ENCODE measurements at places on chromosomes 7 and 10.

DNA sequence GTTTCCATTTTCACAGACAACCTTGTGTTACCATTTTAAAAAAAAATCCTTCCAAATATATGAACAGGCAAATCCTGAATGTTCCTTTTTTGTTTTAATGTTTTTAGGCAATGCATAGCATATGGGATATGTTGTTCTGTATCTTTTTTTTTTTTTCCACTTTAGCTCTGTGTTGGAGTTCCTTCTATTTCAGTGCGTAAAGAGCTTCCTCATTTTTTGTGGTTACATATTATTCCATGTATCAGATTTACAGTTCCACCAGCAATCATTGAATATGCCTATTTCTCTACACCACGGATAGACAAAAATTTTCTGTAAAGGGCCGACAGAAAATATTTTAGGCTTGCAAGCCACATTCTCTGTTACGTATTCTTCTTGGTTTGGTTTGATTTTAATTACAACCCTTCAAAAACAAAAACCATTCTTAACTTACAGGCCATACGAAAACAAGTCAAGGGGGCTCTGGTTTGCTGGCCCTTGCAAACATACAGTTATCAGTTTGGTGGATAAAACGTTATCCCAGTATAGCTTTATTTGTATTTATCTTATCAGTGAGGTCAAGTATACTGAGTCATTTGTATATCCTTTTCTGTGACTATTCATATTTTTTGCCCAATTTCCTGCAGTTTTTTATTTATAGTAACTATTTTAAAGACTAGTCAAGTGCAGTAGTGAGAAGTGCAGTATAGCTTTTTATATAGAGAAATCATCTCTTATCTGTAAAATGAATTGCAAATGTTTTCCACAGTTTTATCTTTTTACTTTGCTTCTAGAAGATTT lies 55.7 kb downstream of the RALA start:
- DNase-seq, result no peak

GRCh38 chr10:76649723-76650127 lies 987.9 kb downstream of the KCNMA1 start:
- no peak for DNase-seq

- peak; percentile 8 for DNase-seq
Measured at GRCh38 chr7:23298885-23299769, at the start of gene MALSU1. TSS of gene MALSU1 (plus strand) at chr7:23299339. CDS start at chr7:23299353, 14 bp downstream.

DNA sequence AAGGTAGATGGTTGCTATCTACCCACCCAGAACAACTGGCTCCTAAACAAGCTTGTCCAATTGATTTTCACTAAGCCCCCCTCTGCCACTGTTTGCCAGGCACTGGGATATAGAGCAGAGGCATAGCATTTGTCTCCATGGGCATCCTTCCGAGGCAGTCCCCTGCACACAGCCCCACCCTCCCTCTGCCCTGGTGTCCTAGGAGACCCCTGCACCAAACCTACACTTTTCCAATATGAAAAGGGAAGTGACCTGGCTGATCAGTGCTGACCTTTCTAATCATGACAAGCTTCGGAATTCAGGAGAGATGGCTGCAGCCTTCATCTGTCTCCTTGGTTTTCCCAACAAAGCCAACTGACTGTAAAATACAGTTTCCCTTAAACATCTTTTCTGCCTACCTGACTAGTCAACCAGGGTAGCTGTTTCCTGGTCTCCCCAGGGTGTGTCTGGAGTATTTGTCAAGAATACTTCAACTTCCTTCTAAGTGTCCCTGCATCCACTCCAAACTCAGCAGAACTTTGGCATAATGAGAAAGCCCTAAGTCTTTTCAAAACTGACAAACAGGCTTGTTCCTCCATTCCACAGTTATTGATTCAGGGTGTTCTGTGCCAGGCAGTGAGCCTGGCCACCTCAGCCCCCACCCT lies 7.6 kb upstream of the SLC18A3 start:
- no peak for DNase-seq

DNA sequence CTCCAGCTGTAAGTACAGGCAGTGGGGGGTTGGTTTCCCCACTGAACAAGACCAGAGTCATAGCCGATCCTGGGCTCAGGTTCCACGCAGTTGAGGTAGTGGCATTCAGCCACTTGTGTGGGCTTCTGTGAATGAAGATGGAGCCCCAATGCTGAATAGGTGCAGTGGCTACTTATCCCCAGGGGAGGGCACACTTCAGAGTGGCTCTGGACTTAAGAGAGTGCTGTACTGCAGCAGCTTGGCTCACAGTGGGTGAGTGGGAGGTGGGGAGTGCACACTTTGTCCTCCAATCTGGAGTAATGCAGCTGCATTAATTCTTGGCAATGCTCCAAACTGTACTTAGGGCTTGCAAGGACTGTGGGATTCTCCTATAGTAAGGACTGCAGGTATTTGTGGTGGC lies 81.9 kb downstream of the BUB3 start:
- no peak for DNase-seq

DNA sequence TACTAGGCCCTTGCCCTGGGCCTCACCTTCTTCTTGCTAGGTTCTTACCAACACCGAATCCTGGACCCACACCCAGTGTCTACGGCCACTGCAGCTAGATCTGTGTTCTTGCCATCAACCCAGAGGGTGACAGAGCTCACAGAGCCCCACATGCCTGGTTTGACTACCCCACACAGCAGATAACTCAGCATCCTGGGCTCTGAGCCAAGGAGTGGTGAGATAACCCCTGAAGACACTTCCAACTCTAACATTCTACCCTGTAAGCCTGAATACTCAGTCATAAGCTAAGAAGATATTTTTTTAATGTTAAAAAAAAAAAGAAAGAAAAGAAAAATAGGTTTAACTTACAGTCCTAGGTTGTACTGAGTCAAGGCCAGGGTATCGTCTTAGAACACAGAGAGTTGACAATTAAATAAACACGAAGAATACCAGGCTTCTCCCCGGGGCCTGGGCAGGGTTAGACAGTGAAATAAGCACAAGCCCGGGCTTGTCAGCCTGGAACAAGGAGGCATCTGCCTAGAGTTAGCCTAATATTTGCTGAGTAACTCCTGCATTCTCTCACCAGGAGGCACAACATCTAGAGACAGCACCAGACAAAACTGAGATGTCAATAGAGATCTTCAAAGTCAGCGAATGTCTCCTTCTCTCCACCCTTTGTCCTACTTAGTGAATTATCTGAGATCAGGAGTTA lies 556.5 kb upstream of the LRRN3 start:
- DNase-seq, result no peak

DNA sequence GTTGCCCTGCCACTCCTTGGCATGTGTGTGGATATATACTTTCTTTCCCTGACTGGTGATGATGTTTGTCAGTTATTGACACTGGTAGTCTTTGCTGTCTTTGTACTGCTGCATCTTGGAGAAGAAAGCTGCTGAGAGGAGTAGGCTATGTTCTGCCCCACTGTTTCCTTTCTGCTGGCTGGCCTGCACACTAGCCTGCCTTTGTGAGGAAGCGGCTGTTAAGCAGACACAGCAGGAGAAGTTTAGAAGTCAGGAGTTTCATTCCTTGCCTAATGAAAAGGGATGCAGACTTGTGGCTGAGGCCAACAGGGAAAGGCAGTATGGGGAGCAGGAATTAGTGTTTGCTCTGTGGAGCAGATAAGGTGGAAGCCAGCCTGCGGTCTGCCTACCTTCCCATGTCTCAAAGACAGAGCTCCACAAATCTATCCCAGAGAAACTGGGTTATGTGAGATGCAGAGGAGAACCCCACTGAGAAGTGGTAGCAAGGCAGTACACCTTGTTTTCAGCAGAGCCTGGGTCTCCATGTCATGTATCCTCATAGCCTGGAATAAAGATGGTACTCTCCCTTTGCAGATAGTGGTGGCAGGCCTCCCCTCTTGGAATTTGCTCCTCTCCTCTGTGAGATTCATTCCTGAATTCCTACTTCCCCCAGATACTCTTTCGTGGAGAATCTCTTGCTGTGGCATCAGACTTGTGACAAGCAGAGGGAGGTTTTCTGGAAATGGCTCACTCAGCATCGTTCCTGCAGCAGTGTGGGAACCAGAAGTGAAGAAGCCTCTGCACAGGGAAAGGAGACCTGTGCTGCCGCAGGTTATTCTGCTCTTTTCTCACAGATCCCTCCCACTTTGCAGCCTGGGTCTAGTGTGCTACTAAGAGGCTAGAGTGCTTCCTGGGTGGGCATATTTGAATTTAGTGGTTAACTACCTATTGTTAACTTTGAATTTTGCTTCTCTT lies 130.2 kb downstream of the LRRC4 start:
- no peak for DNase-seq

- DNase-seq, result no peak
Measured at GRCh38 chr7:20784388-20785156, 2.1 kb downstream of the SP8 start.

GRCh38 chr10:78808736-78809367 lies 259.9 kb upstream of the ZMIZ1 start:
- no peak for DNase-seq

DNA sequence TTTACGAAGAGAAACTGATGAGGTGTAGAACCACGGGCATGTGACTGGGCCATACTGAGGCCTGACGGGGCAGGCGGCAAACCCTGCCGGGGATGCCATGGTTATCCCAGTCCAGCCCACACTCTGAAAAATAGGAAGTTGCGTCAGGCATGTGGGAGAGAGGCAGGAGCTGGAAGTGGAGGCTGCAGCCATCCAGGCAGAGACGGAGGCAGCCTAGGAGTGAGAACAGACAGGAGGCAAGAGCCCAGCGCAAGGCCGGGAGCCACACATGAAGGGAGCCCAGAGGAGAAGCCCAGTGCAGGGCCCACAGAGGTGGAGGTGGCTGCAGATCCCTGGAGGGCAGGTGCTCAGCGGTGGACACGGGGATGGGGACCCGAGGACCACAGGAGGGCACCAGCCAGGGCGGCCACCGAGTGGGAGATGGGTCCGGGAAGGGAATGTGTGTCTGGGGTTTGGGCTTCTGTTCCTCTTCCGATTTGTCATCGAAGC lies 175.2 kb upstream of the PPP2R2D start:
- DNase-seq, result no peak

DNA sequence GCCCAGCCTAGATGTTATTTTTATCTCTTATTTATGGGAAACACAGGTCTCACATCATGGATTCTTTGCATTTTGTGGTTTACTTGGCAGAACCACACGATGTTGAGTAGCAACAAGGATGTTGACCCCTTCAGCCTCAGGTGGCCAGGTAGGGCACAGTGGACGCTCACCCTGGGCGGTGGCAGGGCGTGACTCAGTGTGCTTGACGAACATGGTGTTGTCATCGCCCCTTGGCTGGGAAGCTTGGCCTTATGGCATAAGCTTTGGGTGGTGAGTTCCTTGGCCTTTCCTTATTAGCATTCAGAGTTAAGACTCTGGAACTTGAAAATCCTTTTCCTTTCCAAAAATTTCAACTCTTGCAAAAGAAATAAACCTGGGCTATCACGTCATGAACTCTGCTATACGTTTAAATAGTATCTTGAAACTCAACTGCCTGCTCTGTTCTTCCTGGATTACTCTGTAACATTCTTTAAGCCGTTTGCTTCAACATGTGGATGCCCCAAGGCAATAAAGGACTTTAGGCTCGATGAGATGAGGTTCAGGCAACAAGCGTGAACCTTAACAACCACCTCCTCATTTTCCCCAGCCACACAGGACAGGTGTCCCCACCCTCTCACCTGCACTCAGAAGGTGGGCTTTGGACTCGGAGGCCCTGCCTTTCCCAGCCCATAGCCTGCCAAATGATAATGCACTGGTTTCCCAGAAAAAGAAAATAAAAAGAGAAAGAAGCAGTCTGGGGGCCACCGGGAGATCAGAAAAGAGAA lies 22.5 kb upstream of the ECHDC3 start:
- DNase-seq, result no peak

DNA sequence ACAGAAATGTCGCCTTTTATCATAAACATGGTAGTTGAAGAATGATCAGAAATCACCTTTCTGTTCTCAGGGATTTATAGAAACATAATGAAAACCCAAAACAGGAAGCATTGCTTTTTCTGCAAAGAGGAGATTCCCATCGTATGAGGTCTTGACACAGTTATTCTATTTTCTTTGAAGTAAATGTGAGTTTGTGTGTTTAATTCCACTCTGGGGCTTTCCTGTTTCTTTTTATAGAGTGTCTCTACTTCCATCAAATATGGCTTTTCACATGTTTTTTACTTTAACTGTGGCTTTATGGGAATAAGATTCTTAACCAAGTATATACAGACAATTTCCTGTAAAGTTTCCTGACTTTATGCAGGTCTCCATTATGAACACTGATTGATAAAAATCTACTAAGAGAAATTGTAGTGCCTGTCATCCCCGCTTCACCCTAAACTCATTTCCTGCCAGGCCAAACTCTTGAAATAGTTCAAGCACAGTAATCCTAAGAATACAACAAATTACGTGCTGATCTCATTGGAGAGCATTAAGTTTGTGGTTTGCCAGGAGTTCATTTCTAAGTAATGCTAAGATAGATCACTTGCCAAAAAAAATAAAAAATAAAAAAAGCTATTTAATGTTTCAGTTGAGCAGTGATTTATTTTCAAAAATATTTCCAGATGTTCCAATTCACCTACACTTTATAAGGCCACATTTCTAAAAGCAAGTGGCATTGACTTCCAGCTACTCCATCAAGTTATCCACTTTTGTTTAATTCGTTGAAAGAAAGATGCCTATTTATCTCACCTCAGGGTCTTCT lies 52.2 kb upstream of the SEC61G start:
- no peak for DNase-seq

- no peak for DNase-seq
Measured at GRCh38 chr10:120105001-120105400, 212.5 kb downstream of the SEC23IP start.
